ENCODE measurements at places on chromosomes 16 and 17. TPM values are rescaled to one million over a fixed set of nuclear protein-coding genes. Genes with fewer than 3 reads are reported as not detected.

Gene PLCD3
- 68.0 TPM for total RNA-seq

Gene PMFBP1
- total RNA-seq: 1.3 TPM

Gene HBQ1
- not detected for total RNA-seq

Gene CHD3
- total RNA-seq: 32.2 TPM
